ENCODE measurements at places on chromosomes 13 and 19.
A peak's percentile ranks its signal among the peaks of the same experiment; 100 is the strongest.

DNA sequence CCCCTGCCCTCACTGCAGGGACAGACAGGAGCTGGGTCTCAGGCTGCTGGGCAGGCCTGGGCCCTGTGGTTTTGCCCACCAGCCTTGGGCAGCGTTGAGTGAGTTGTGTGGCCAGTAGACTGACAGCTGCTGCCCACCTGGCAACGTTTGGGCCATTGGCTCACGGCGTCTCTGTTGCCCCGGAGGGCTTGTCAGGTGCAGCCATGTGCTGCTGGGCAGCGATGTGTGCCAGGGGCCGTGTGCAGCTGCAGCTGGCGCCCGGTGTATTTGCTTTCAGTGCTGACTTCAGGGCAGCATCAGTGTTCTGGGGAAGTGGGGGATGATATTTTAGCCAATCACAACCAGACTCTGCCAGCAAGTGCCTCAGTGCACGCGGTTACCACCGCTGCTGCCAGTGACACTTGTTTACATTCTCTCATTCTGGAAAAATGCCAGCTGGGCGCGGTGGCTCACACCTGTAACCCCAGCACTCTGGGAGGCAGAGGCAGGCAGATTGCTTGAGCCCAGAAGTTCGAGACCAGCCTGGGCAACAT, 10.6 kb downstream of the FZR1 start:
- no peak for DNase-seq

DNA sequence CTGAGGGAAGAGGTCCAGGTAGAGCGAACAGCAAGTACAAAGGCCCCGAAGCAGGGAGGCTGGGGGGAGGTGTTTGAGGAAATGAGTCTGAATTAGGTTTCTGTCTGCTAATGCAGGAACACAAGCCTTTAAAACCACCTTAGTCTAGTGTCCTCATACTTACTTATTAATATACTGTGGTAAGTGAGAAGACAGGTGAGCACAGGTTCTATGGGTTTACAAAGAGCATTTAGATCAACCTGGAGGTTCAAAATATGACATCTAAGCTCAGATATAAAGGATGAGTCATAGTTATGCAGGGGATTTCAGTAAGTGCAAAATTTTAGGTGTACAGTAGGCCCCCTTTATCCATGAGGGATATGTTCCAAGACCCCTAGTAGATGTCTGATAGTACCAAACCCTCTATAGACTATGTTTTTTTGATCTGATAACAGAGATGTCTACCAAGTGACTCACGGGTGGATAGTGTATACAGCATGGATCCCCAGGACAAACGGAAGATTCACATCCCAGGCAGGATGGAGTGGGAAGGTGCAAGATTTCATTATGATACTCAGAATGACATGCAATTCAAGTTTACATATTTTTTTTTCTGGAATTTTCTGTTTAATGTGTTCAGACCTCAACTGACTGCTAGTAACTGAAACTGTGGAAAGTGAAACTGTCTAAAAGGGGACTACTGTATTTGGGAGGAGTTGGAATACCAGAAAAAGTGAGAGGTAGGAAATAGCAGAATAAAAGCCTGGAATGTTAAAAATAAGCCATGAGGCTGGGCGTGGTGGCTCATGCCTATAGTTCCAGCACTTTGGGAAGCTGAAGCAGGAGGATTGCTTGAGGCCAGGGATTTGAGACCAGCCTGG, 18.2 kb upstream of the MED4 start:
- DNase-seq = no peak

DNA sequence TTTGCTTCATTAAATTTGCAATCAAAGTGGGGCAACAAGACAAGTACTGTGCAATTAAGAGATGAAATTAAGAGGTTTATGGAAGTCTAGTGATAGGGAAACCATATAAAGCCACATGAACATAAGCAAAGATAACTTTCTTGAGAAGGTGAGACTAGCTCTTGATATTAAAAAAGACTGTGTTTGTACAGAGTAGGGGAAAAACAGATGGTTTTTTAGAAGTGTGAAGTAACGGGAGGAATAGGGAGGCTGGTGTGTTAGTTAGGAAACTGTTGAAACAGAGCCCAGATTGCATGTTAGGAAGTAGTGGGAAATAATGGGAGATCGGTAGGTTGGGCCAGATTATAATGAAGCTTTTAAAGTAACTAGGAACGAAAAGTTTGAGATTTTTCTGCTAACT, 149.8 kb upstream of the FREM2 start:
- no peak for DNase-seq

- peak; percentile 88 for DNase-seq
Observed at GRCh38 chr13:101523154-101524131, 71.0 kb downstream of the ITGBL1 start.

- DNase-seq = no peak
Observed at GRCh38 chr13:93778548-93778947, 551.9 kb downstream of the GPC6 start.

GRCh38 chr13:31731921-31732320, 7.4 kb upstream of the RXFP2 start:
- DNase-seq = no peak

DNA sequence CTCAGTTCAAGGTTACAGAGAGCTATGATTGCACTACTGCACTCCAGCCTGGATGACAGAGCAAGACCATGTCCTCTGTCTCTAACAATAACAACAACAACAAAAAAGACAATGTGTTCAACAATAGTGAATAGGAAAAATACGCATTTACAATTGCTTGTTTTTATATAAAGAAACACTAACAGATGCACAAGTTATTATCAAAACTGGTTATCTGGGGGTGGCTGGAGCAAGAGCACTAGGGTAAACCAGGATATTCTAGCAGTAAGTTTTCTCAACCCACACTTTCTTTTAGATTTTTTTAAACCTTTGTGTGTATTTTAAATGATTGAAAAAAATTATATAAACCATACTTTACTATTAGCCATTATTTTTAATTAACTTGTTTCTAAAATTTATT, 33.1 kb downstream of the ZNF44 start:
- no peak for DNase-seq

- DNase-seq = no peak
Observed at GRCh38 chr13:84810781-84811180, 928.5 kb upstream of the SLITRK1 start.

DNA sequence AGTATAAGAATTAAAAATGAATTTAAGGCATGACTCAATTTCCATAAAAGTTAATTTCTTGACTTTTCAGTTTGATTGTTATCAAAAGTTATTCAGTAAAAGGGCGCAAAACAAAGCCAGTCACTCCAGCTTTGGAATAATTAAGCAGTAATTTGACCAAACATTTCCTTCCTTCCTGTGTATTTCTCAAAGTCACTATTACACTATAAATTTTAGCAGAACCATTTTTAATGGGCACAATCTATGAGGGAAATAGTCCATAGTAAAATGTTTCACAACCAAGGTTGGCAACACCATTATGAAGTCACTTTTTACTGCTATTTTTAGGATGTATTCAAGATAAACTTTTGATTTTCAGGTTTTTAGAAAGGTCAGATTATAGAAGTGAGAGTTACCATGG, 91.0 kb downstream of the DACH1 start:
- DNase-seq = no peak

- peak; percentile 23 for DNase-seq
Observed at GRCh38 chr19:38375748-38376147, 1.4 kb downstream of the PSMD8 start.

DNA sequence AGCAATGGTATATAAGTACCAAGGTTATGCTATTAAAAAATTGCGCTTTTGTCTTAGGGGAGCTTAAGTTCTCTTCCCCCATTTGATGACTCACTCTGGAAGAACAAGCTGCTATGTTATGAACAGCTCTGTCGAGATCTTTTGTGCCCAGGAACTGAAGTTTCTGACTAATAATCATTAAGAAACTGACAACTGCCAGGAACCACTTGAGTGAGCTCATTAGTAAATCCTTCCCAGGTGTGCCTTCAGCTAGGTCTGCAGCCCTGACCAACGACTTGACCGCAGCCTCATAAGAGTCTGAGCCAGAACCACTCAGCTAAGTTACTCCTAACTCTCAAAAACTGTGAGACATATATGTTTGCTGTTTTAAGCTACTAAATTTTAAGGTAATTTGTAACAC, 147.8 kb downstream of the SLITRK6 start:
- DNase-seq = no peak

DNA sequence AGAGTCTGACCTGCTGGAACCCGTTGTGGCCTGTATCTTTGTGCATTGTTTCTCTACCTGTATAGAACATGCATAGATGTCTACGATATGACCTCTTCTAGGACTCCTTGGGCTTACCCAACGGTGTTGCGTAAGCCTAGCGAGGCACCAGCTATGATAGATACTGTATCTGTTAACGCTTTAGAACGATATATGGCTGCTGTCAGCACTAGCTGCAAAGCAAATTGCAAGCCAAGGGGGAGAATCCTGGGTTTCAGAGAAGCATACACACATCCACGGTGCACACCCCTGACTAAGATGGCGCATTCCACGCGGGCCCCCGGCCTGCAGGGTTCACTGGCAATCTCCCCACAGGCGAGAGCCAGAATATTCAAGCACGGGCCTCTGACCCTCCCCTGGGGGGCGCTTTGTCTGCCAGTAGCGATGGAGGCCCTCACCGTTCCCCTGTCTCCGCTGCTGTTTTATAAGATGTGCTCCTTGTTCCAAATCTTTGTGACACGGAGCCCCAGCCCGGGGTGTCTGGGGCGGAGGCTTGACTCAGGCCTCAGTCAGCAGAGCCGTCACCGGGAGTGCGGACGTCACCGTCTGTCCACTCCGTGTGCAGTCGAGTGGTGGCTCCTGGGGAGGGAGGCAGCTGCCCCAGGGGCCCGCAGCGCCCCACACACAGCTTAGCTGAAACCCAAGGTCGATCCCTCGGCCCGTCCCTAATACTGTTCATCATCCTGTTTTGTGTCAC, 12.9 kb upstream of the RPS15 start:
- no peak for DNase-seq

GRCh38 chr19:38078302-38078930, 145.6 kb downstream of the DPF1 start:
- DNase-seq = no peak

DNA sequence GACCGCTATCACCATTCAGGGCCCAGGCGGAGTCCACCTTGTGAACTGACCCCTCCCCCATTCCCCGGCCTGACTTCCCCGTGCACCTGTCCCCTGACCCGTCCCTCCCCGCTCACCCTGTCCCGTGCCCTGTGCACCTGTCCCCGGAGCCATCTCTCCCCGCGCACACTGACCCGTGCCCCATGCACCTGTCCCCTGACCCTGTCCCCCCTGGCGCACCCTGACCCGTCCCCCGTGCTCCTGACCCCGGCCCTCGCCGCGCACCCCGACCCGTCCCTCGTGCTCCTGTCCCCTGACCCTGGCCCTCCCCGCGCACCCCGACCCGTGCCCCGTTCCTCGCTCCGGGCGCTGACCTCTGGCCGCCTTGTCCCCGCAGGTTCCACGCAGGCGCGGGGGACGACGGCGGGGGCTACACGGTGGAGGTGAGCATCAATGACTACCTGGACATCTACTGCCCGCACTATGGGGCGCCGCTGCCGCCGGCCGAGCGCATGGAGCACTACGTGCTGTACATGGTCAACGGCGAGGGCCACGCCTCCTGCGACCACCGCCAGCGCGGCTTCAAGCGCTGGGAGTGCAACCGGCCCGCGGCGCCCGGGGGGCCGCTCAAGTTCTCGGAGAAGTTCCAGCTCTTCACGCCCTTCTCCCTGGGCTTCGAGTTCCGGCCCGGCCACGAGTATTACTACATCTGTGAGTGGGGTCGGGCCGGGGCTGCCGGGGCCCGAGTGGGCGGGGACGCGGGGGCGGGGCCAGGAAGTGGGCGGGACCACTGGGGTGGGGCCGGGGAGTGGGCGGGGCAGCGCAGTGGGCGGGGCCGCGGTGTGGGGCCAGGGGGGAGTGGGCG, 9.7 kb downstream of the EFNA2 start:
- DNase-seq = peak; percentile 32

DNA sequence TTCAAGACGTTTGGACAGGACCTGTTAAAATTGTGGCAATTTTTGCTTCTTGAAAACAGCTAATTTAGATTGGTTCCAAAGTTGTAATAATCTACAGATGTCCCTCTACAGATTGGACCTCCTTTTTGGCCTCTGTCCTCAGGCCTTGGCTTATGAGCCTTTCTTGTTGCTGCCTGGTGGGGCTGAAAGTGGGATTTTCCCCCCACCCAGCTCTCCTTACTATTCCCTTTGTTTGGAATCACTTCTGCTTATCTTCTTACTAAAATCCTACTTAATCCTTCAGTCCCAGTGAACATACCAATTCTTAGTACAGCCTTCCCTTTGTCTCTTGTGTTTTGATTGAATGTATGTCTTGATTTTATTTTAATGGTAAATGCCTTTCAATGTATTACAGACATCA, 63.5 kb upstream of the TEX29 start:
- DNase-seq = no peak

GRCh38 chr19:29507081-29507860, 18.5 kb upstream of the VSTM2B start:
- no peak for DNase-seq

DNA sequence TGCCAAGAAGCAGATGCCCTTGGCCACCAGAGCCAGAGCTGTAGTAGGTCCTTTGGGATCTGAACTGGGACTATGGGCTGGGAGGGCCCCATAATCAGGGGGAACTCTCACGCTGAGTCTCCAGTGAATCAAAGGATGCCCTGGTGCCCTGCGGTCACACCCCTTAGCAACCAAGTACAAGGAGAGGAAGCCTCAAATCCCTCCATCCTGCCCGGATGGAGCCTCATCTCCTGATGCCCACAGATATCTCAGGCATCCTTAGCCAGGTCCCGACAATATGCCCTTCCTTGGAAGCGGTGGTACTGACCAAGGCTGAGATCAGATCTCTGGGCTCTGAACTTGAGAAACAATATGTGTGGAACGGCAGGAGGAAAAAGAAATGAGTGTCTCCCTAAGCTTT, 1.7 kb downstream of the PLEKHA4 start:
- no peak for DNase-seq

- peak; percentile 84 for DNase-seq
Observed at GRCh38 chr13:110338441-110339101, 31.5 kb downstream of the COL4A2 start.

GRCh38 chr13:46665248-46665632, 112.3 kb downstream of the LRCH1 start:
- DNase-seq = no peak

GRCh38 chr19:48945415-48945814, 9.3 kb upstream of the BAX start:
- DNase-seq = no peak

DNA sequence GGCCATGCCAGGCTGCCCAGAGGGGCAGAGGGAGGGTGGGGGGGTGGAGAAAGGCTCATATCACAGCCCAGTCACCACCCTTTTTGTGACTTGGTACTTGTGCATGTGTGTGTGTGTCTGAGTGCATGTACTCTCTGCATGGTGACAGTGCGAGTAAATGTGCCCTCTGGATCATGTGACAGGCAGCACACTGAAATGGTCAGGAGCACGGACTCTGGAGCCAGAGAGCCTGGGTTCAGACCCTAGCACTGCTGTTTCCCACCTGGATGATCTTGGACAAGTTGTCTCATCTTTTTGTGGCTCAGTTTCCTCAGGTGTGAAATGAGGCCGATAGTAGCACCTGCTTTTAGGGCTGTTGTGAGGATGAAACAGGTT, 2.0 kb downstream of the CIC start:
- no peak for DNase-seq

DNA sequence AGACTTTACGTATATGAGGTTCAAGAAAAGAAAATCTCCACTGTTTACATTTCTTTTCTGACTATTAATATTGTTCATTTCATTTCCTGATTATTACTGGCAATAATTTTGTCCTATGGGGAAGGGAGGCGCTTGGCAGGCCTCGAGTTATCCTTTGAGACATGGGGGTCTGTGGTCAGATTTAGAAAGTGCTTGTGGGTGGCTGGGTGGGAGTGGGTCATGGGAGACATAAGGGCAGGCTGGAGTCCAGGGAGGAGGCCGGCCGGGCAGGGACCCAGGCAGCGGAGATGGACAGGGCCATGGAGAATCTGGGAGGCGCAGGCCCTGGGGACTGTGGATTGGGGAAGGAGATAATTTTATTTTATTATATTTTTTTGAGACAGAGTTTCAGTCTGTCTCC, 40.1 kb downstream of the LTBP4 start:
- DNase-seq = no peak

All from cardiac fibroblast (primary cell).